A549 treated with GW870086 at 1 μM for 4 hours (cell line): ENCODE measurements at places on chromosomes 6 and 20. TPM values are rescaled to one million over a fixed set of nuclear protein-coding genes. Genes with fewer than 3 reads are reported as not detected.

The SIRPG gene
- 0.20 TPM in 1 of 5 replicates, not detected in the others for total RNA-seq

The GNAS-AS1 gene
- total RNA-seq = not detected in 5 replicates

The DAAM2 gene
- total RNA-seq = 0.06 to 0.08 TPM (median 0.07 TPM) in 3 of 5 replicates, not detected in the others

The MICB gene
- 6.2 to 8.4 TPM (median 7.1 TPM) in 5 replicates for total RNA-seq

The SIRPB2 gene
- 0.09 TPM in 1 of 5 replicates, not detected in the others for total RNA-seq
